ENCODE measurements at places on chromosomes 6 and 20.

DNA sequence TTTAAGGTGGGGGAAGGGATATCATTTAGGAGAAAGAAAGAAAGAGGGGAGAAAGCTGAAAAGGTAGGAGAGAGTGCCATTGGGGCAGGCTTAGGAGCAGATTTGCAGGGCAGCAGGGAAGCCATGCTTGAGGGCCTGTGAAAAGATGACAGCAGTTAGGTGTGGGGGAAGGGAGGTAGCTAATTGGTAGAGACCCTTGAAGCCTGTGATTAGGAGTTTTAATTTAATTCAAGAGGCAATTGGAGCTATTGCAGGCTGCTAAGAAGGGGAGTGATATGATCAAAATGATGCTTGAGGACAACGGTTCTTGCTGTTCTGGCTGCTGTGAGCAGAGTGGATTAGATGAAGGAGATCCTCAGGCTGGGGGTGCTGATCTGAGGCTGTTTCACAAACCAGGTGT, 24.5 kb upstream of the SEC63 start:
- DNase-seq = no peak

GRCh38 chr6:12065321-12066140, 53.4 kb downstream of the HIVEP1 start:
- DNase-seq = no peak

GRCh38 chr20:18578581-18578980, 9.3 kb upstream of the DTD1 start:
- no peak for DNase-seq

DNA sequence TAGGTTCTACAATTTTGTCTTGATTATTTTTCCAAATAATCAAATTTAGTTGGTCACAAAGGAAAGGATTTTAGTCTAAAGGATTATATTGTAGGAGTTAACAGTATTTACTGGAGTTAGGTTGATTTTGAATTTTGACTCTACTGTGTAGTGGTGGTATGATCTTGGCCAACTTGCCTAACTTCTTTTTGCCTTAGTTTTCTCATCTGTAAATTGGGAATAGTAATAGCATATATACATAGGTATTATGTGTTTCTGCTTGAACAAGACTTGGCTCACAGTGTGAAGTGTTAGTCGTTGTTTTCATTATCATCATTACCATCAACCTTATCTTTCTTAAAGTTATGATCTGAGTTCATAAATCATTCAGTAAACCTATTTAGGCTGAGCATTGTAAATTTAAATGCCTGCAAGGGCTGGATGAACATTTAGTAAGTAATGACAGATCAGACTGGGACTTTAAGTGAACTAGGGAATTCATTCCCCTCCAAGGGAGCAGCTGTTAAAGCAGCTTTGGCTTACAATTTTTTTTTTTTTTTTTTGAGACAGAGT, 11.2 kb downstream of the ITCH start:
- no peak for DNase-seq

DNA sequence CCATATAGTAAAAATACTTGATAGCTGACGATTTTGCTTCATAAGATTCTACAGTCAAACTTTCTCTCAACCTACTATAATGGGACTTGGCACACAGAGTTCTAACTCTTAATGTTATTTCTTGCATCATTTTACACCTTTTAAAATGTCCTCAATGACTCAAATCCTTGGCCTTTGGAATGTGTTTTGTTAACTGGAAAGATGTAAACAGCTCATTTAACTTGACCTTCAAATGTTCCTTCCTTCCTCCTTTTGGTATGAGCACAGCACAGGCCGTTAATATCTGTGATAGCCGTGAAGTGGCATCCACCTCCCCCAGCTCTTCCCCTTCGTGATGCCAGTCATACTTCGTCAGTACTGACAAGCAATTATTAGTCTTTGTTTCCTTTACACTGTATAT, 972.0 kb upstream of the CITED2 start:
- DNase-seq = no peak

DNA sequence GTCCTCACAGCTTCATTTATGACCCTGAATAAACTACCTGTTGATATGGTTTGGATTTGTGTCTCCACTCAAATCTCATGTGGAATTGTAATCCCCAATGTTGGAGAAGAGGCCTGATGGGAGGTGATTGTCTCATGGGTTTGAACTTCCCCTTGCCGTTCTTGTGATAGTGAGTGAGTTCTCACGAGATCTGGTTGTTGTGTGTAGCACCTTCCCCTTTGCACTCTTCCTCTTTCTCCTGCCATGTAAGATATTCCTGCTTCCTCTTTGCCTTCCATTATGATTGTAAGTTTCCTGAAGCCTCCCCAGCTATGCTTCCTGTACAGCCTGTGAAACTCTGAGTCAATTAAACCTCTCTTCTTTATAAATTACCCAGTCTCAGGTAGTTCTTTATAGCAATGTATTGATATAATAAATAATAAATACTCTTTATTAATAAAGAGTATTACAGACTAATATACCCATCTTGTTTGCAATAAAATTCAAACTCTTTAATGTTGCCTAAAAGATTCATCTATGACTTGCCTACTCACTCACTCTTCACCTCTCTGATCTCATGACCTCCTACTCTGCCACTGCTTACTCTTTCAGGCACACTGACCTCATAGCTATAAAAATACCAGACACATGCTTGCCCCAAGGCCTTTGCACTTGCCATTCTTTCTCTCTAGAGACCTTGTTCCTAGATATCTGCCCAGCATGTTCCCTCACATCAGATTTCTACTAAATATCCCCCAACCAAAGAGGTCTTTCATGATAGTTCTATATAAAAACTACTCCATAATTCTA, 256.4 kb upstream of the MARCKS start:
- DNase-seq = no peak
